Dorsolateral prefrontal cortex (tissue), 122 donors: ENCODE measurements at places on chromosomes 11 and 22.
A peak's percentile ranks its signal among the peaks of the same experiment; 100 is the strongest.

DNA sequence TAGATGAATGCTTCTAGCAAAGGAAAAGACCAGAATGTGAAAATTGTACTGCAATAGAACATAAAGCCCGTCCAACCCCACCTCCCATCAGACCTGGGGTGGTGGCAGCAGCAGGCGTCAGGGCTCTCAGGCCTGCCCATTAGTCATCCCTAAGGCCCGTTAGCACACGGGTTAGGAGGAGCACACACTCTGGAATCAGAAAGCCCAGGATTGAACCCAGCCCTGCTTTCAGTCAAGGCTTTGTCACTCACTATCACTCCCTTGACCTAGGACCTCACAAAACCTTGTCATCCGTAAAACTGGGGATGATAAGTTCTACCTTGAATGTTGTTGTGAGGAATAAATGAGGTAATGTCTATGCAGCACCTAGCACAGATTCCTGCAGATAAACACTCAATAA lies 26.9 kb downstream of the MICAL3 start:
- DNase-seq: no peak

DNA sequence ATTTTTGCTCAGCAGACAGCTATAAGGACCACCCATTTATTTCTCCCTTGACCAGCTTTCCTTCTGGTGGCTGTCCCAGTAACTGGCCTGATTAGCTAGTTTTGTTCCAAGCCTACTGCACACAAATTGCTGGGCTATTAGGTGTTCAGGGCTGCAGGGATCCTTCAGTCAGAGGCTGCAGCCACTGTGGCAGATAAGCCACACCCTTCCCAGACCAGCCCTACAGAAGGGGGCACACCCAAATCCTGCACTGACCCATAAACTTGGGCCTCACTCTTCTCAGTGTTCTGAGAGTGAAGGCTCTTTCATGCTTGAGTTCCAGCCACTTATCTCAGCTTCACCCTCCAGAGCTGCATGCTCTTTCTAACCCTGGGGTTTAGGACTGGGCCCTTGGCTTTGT lies 200.0 kb downstream of the AASDHPPT start:
- no peak for DNase-seq

DNA sequence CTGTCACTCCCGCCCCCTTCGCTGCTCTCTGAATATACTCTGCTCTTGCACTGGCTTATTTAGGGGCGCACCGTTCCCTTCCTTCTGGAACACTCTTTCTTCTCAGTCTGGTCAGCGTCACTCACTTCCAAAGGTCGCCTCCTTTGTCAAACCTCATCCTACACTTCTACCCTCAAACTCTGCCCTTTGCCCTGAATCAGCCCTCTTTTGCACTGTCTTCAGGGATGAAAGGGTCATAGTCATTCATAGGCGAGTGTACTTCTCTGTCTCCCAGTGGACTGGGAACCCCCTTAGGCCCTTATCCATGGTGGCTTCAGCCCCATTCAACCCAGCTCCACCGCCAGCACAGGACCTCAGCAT lies 15.4 kb downstream of the MOGAT2 start:
- DNase-seq: no peak

DNA sequence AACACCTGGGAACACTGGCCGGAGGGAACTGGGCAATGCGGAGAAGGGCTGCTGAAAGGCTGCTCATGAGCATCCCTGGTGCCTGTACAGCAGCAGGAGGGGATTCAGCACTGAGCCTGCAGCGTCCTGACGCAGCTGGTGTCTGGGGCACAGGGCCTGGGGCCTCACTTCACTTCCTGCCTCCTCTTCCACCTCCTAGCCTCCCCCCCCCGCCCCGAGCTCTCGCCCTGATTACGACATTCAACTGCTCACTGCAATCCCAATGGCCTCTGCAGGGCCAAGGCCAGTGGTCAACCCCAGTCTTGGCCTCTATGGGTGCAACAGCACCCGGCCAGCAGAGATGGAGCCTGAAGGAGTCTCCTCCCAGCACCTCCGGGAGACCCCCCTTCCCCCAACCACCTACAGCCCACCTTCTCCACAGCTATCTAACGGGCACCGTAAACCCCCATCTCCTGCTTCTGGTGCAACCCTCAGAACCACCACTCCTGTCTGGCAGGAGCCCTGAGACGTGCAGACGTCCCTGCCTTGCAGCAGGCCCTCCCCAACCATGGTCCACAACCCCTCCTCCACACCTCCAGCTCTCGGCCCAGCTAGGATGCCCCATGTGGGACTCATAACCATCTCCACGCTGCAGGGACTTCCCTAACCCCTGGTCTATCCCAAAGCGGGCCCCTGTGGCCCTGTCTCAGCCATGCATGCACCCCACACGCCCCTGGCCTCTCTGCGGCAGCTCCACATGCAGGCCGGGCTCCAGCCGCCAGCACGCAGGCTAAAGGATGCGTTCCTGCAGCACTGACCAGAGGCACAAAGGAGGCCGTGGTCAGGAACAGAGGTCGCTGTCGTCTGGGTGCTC lies 38.2 kb downstream of the BRD1 start:
- no peak for DNase-seq

GRCh38 chr11:37104380-37104779 lies 506.3 kb upstream of the RAG2 start:
- DNase-seq: no peak

DNA sequence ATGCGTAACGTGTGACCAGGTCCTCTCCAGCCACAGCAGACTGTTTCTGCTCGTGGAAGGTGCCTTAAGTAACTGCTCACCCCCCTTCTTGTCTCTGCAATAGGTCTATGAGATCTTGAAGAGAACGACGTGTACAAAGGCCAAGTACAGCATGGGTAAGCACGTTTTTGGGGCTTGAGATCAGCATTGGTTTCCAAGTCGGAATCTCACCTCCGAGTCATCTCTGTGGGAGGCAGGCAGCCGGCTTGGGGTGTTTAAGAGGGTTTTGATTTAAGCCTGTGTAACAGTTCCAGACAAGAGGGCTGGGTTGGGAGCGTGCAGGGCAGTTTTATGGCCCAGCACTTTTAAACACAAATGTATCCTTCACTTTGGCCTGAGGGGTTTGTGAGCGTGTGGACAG lies 30.1 kb downstream of the ANO1 start:
- DNase-seq: no peak

- peak; percentile 24 for DNase-seq
Measured at GRCh38 chr11:123357990-123358827, 71.9 kb upstream of the GRAMD1B start.

DNA sequence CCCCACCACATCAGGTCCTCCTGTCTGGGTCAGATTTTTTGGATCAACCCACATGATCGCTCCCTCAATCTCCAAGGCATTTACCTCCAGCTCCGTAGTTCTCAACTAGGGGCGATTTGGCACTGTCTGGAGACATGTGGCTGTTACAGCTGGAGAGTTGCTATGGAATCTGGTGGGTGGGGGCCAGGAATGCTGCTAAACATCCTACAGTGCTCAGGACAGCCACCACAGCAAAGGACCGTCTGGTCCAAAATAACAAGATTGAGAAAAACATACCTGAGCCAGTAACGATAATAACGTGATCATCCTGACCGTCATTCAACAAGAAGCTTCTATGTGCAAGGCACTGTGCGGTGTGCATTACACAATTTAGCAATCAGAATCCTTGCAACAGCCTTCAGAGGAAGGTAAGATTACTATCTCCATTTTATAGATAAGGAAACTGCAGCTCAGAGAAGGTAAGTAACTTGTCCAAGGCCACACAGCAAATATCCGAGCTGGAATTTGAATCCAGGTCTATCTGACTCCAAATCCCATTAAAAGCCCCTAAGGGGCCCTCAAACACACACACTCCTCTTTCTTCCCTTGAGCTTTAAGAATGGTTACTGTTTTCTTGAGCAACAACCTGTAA lies 14.3 kb upstream of the CRY2 start:
- no peak for DNase-seq

- no peak for DNase-seq
Measured at GRCh38 chr22:25492162-25492561, 72.3 kb upstream of the GRK3 start.
